ENCODE measurements at places on chromosomes 6 and 20.

DNA sequence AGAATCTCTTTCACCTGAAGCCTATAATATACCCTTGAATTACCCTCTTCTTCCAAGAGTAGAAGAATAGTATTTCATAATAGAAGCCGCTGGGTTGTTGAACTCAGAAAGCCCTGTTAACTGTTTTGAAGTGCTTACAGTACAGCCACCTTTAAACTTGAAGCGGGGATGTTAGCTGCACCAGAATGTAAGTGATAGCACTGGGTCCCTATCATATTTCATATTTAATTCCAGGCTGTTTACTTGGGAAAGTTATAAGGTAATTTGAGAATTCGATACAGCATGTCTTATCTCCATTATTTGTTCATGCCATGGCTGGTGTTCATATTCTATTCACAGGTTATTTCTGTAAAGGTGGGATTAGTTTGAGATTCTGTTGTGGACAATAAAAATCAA lies 63.5 kb upstream of the VSTM2L start:
- DNase-seq: peak; percentile 98

- no peak for DNase-seq
These were observed 876.6 kb upstream of the FLRT3 start for GRCh38 chr20:15214051-15214450.

- peak; percentile 17 for DNase-seq
These were observed 125.9 kb downstream of the HS3ST5 start for GRCh38 chr6:114216789-114217467.

DNA sequence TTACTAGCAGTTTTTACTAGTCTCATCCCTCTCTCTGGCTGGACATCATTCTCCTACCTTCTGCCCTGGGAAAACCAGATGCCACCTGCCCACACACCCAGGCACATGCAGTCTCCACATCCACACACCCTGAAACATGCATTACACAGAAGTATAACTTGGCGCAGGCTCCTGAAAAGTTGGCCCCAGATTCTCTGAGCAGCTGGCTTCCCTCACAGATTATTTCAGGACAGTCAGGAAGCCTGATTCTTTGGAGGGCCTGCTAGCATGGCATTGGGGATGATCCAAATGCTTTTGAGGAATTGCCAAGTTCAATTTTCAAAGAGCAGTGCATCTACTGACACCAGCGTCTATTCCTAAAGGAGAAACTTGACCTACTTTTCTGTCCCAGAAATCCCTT lies 27.8 kb upstream of the KIF16B start:
- DNase-seq: peak; percentile 23

DNA sequence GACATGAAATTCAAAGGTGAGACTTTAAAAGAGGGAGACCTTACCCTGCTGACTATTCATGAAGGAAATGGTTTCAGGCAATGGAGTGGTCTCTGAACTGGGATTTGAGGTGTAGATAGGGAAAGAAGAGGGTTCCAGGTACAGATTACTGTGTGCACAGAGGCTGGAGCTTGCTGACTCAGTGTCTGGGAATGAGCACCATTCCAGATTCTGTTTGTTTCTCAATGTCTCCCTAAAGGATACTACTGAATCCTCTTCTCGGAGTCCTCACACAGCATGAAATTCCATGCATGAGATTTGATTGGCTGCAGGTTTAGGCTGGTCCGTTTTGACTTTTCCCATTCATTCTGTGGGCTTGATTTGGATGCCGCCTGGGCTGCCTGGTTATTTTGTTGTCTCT lies 49.0 kb downstream of the PPP1R14C start:
- DNase-seq: no peak

DNA sequence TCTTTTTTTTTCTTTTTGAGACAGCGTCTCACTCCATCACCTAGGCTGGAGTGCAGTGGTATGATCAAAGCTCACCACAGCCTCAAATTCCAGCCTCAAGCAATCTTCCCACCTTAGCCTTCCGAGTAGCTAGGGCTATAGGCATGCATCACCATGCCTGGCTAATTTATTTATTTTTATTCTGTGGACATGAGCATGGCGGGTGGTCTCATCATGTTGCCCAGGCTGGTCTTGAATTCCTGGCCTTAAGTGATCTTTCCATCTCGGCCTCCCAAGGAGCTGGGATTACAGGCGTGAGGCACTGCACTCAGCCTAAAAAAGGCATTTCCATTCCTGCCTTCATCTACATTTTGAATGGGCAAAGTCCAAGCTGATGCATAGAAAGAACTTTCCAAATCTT lies 56.2 kb upstream of the BEND3 start:
- no peak for DNase-seq

- DNase-seq: peak; percentile 54
These were observed 165.1 kb upstream of the SLC24A3 start for GRCh38 chr20:19047040-19047950.

- DNase-seq: no peak
These were observed 164.0 kb downstream of the GMDS start for GRCh38 chr6:2081155-2082138.

DNA sequence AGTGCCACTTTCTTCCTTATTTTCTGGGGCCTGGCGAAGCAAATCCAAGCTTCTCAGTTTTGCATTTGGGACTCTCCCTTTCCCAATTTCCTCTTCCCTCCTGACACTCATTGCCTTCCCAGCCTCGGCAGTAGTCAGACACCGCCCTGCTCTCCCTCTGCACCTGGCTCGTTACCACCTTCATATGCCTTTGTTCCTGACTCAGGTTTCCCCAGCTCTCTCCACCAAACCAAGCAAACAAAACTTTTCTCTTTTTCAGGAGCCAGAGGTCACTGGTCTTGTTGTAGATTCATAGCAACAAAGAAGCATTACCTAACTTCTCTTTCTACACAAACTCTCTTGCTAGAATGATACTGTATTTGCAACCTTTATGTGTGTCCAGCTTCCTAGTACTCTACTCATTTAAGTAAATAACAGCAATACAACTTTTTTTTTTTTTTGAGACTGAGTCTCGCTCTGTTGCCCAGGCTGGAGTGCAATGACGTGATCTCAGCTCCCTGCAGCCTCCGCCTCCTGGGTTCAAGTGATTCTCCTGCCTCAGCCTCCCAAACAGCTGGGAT lies 9.0 kb upstream of the ZC3H12D start:
- DNase-seq: no peak

DNA sequence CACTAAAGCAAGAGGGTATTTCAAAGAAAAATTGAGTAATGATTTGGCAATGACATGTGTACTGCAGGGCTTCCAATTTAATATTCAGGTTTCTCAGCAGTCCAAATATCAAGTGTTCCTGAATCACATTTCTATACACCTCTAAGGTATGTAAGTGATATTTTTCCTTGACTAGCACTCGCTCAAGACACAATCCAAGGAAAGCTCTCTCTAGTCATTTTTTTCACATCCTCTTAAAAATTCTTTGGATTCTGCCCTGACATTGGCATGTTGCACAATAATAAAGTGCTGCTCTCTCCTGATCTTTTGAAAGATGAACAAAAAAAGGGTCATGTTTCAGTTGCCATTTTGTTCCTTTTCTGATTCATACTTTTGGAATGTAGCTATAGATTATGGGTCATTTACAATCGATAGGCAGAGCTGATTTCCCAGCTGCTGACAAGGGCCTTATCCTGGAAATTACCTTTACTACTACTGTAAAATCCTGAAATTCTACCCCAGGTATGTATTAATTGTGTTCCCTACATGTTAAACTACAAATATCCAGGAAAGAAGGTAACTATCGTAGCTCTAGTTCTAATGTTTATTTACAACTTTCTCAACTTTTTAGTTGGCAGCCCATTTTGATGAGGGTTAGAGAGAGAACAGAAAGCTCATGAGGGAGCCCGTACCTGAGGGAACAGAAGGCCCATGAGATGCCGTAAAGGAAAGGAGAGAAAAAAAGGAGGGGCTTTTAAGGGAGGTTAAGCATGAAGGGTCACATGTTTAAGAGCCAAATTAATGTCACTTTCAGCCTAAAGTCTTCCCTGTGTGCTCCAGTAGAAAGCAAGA lies 22.2 kb upstream of the ADGRG6 start:
- DNase-seq: no peak

- no peak for DNase-seq
These were observed 17.2 kb downstream of the TMEM200A start for GRCh38 chr6:130382872-130383490.

GRCh38 chr20:46371656-46372055 lies 34.8 kb downstream of the ELMO2 start:
- no peak for DNase-seq

DNA sequence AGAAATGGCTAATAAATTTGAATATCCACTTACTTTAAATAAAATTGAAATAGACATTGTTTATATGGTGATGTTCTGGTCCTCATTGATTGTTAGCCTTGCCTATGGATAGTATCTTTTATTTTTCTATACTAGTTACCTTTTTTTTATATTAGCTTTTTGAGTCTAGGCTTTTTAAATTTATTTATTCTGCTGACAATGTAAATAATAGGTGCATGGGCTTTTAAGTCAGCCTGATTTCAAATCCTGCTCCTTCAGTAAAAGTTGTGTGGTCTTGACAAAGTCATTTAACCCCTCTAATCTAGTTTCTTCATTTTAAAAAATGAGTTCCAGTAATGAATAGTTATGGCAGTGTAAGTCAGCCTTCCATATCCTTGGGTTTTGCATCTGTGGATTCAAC lies 38.6 kb downstream of the FAM162B start:
- no peak for DNase-seq

DNA sequence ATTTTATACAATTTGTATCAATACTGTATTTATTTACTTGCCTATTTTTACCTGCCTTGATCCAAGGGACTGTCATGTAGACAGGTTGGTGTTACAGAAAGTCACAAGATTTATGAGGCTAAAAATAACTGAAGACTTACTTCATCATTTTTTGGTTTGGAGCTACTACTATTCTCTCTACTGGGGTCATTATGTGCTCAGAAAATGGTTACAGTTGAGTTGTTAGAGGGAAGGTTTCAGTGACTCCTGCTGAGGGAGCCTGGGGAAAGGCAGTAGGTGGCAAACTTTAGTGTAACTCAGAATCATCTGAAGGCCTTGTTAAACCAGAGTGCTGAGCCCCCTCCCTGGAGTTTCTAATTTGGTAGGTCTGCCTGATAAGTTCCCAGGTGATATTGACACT lies 118.8 kb downstream of the TINAG start:
- DNase-seq: no peak

DNA sequence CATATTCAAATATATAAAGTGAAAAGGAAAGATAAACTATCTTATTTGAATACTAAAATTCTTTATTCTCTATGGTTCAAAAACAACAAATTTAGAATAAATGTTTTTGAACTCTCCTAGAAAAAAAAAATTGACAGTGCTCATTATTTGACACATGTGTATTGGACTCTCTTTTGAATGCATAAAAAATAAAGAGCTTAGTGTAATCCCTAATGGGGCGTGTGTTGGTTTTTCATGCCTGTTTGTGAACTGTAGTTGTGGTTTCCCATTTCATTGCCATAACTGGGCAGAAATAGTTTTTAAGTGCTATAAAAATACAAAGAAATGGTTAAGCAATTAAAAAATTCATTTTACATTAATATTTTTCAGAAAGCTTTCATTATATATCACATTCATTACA lies 101.3 kb downstream of the REV3L start:
- no peak for DNase-seq

DNA sequence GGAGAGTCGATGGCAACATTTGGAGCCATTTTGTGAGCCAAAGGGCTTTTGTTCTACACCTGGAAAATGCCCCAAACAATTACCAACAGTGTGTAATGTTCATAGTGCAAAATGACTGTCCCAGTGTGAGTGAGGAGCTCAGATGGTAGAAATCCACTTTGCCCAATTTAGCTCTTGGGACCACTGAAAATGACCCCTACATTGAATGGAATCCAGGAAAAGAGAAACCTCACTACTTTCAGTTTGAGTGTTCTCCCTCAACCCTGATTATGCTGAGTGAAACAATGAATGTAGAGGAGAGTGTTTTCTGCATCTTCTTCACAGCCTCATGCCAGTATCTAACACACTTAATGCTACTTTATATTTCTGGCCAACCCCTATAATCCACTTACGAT lies 84.9 kb upstream of the NRN1 start:
- DNase-seq: no peak

GRCh38 chr6:109527989-109528388 lies 45.0 kb upstream of the ZBTB24 start:
- DNase-seq: peak; percentile 34

DNA sequence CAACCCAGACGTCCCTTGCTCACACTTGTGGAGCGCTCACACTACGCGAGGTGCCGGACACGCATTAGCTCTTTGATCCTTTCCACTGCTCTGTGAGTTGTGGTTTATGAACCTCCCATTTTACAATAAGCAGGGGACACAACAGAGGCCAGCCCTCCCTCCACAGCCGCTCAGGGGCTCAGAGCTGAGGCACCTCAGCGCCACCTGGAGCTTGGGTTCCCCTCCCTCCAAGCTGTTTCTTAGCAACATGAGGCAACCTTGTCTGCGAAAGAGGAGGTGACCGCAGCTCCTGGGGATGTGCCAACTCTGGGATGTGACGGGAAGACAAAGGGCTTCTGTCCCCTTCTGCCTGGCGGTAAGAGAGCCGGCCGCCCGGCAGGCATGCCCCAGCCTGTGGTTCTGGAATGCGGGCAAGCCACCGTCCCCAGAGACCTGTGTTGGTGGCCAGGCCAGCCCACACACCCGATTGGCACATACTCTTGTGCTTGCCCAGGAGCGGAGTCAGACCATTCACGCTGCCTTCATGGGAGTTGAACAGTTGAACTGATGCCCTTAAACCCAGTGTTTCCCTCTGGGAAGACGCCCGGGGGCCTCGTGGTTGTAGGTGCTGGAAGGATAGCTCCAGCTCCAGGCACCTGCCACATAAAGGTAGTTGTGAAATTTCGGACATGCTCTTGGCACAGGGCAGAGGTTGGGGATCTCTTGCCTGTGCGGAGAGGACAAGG lies 44.5 kb downstream of the RBM38 start:
- peak; percentile 95 for DNase-seq

DNA sequence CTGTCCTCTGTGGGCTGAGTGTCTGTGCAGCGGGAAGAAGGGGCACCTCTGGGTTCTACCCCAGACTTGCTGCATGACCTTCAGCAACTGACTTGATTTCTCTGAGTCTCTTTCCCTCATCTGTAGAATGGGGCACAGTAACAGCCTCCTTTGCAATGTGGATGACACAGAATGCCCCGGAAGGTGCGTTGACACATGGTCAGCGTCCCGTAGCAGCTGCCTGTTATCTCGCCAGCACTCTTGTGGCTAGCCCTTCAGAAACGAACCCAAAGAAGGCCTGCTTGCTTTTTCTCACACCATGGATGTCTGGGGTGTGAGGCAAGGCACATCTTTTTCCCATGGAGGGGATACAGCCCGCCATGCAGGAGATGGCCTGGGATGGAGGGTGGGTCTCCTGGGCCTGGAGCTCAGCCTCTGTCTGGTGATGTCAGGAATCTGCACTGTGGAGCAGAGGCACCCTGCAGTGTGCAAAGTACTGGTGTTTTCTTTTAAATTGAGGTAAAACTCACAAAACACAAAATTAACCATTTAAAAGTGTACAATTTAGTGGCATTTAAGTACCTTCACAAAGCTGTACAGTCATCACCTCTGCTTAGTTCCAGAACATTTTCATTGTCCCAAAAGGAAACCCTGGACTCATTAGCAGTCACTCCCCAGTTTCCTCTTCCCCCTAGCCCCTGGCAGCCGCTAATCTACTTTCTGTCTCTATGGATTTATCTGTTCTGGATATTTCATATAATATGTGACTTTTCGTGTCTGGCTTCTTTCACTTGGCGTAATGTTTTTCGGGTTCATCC lies 59.8 kb upstream of the FAM83D start:
- no peak for DNase-seq

Measured in NCI-H2171 treated with DMSO at 0.1 percent for 48 hours (cell line).